ENCODE measurements at places on chromosomes 7 and 10.

GRCh38 chr7:27161721-27162560 lies 3.4 kb downstream of the HOXA9 start:
- no peak for DNase-seq

DNA sequence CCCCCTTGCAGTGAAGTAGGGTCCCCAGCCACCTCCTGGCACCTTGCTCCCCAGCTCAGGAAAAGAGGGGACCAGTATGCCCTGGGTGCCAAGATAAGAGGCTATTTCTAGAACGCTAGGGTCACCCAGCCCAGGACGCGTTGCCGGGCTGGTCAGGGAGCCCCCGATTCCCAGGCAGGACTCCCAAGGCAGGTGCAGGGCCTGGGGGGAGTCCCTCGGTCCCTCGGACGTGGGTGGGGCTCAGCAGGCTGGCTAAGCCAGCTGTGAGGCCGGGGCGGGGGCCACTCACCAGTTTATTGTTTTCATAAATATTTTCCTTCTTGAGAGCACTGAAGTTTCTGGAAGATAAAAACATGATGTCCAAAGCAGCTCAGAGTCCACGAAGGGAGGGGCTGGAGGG lies 9.3 kb downstream of the MICALL2 start:
- DNase-seq: no peak

GRCh38 chr7:50662041-50662694 lies 97.0 kb upstream of the DDC start:
- DNase-seq: peak; percentile 6

GRCh38 chr7:2621061-2621828 lies 10.5 kb upstream of the TTYH3 start:
- peak; percentile 84 for DNase-seq

DNA sequence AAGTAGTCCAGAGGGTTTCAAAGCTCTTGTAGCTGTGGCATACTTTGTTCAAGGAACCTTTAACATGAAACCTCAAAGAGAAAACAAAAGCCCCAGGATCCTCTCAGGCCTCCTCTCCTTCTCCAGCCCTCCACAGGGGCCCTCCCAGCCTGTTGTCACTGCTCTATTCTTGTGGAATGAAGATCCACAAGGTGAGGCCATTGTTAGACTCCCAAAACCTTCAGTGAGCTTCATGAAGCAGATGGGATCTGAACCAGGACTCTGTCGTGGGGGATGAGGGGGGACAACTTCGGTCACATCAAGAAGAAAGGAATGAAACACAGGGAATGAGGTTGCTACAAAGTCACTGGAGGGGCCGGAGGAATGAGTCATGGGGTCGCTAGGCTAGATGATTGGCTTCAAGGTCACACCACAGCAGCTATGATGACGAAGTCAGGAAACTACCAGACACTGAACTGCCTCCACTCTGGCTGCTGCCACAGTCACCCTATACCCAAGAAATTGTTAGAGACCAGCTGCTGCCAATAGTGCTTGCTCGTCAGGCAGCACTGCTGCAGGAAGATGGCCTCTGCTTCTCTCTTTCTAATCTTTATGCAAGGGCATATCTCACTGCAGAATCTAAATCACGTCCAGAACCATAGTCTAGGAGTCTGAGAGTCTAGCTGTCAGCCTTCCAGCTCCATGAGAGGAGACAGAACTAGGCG lies 208.8 kb downstream of the HIBADH start:
- DNase-seq: peak; percentile 89

- DNase-seq: no peak
Observed at GRCh38 chr10:121058082-121058481, 206.9 kb downstream of the WDR11 start.

DNA sequence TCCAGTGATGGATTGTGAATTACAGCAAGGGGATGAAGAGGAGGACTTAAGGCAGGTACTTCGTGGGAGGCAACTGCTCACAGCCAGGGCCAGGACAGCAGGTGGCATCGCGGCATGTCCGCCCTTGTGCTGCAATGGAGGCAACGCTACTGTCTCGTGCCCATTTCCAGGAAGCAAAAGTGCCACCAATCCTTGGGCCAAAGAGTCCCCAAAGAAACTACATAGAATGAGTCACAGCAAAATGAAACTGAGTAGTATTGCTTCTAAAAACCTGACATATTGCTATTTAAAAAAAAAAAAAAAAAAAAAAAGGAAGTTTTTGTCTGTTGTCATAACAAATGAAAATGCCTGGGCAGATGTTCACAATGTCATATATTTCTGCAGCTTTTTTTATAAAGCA lies 46.6 kb downstream of the RSU1 start:
- DNase-seq: no peak

GRCh38 chr10:110524179-110524858 lies 26.6 kb downstream of the DUSP5 start:
- no peak for DNase-seq

- DNase-seq: no peak
Observed at GRCh38 chr10:96889415-96890171, 57.5 kb downstream of the LCOR start.

- DNase-seq: no peak
Observed at GRCh38 chr7:15204421-15204820, 301.9 kb upstream of the DGKB start.

- peak; percentile 22 for DNase-seq
Observed at GRCh38 chr7:35430547-35431153, 176.8 kb upstream of the TBX20 start.

- DNase-seq: peak; percentile 34
Observed at GRCh38 chr10:103640436-103641181, 147.1 kb downstream of the NEURL1 start.

DNA sequence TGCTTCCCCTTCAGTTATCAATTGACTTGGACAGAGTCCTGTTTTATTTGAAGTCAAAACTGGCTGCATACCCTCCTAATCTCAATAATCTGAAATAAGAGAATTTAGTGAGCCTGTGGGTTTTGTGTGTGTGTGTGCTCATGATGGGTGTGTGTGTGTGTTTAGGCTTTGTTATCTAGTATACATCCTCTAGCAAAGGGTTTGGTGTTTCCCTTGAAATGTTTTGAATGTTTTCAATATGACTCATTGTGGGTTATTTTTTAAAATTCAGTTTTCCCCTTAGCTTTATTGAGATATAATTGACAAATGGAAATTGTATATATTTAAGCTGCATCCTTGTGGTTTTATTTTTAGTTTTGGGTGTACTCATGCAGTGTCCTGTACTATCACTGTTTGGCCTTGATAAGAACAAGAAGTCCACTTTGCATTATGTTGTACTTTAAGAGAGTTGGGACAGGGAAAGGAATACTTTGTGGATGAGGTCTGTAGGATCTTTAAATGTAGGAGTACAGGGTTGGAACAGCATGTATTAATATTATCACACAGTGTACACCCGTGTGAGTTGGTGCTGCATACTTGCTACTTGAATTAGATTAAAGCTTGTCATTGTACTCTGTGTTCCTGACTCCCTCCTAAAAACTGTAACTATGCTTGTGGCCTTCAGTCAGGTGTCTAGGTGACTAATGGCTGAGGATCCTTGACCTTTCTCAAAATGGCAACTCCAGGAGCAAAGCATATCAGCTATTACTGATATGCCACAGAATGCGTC lies 58.3 kb downstream of the VCL start:
- DNase-seq: peak; percentile 87

- no peak for DNase-seq
Observed at GRCh38 chr10:109743146-109743545, 180.2 kb downstream of the XPNPEP1 start.

DNA sequence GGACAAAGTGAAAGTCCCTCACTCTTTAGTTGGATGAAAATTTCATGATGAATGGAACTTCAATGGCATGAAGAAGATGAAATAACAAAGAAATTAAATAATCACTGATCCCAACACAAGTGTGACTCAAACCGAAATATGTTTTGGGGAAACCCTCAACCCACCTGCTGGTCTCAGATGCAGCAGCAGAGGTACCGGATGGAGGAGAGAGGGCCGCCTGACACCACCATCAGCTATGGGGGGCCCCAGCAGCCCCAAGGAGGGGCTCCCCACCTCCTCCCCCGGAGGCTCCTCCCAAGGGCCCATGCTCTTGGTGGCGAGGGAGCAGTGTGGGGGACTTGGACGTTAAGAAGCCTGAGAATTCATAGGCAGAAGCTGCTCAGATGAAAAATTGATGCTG lies 137.2 kb upstream of the ADARB2 start:
- DNase-seq: no peak

- peak; percentile 70 for DNase-seq
Observed at GRCh38 chr10:22986771-22987542, 59.1 kb downstream of the ARMC3 start.

GRCh38 chr10:63114031-63114814 lies 18.9 kb upstream of the NRBF2 start:
- DNase-seq: peak; percentile 98

GRCh38 chr7:127824682-127825081 lies 172.7 kb downstream of the SND1 start:
- DNase-seq: no peak

DNA sequence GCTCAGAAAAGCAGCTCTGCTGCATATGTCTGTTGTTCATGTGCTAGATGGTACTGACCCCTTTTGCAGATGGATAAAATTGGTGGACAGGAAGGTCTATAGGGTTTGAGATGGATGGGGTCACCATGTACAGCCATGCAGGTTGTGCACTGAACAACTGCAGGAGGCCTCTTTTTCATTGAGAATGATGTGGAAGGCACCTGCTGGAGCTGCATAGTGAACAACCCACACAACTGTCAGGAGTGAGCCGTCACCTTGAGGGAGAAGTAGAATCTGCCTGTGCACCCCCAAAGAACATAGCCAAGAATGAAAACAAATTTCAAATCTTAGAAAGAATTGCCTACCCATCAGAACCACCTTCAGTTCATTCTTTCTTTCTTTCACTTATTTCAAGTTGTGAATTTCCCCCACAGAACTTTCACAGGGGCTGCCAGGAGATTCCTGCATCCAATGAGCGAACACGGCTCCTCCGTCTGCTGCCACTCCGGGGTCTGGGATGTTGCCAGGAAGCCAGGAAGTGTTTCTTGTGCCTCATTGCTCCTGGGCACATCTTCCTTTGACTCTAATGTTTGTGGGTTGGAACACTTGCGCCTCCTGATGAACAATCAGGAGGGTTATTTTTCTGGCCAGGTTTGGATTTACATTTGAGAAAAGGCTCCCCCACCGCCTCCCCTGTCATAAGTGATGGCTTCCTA lies 53.7 kb upstream of the DOCK1 start:
- no peak for DNase-seq

GRCh38 chr10:63431962-63432797 lies 33.6 kb downstream of the JMJD1C start:
- peak; percentile 27 for DNase-seq

DNA sequence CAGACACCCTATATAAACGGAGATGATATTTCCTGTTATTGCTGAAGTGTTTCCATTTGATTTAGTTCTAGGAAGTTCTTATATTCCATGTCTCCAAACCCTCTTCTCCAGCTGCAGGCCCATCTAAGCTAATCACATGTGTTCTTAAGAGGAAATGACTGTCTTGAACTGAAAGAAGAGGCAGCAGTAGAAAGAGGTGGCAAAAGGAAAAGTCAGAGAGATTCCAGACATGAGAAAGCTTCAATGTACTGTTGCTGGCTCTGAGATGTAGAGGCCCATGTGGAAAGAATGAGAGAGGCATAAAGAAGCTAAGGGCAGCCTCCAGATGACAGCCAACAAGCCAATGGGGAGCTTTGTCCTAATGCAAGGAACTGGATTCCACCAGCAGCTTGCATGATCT lies 287.2 kb downstream of the GFRA1 start:
- peak; percentile 30 for DNase-seq

DNA sequence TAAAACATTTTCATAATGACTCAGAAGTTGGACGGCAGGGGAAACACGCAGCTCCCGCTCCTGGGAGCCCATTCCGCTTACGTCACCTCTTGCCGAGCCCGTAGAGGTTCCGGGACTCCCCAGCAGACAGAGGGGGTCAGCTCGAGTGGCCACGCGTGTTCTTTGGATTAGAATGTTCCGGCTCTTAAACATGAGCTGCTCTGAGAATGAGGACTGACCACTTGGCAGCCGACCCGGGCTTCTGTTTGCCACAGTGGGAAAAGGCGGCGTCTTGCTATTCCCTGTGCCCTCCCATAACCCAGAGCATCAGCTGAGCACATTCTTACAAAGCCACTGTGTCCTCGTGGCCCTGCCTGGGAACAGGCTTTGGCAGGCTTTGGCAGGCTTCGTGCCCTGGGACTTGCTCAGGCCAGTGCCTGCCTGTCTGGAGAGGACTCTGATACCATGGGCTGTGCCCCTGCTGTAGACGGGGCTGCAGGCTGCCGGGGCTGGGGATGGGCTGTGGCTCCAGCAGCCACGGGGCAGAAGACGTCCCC lies 40.1 kb downstream of the PFKP start:
- peak; percentile 90 for DNase-seq
